ENCODE measurements at places on chromosomes 16 and 17. TPM values are rescaled to one million over a fixed set of nuclear protein-coding genes. Genes with fewer than 3 reads are reported as not detected.

The KRTAP1-5 gene
- not detected for total RNA-seq

DNA sequence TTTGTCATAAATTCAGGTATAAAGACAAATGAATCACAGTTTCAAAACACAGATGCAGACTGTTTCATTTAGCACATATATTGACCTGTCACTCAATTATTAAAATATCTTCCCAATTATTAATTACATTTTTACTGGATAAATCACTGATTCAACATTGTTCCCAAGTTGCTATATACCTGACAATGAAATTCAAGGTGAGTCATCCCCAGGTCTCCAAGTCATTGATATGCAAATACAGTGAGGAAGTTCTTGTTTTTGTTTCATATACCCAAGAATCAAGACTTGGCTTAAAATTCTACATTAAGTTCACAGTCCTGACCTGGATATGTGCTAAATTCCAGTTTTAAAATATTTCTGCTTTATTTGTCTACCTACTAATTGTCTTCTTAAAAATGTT is 599.3 kb upstream of the PSMD7 start:
- DNase-seq = no peak

DNA sequence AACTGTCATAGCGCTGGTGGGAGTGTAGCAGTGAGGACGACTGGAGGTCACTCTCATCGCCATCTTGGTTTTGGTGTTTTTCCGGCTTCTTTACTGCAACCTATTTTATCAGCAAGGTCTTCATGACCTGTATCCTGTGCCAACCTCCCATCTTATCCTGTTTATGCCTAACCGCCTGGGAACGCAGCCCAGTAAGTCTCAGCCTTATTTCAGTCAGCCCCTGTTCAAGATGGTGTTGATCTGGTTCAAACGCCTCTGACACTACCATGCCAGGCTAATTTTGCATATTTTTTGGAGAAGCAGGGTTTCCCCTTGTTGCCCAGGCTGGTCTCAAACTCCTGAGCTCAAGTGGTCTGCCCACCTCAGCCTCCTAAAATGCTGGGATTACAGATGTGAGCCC is 179.8 kb upstream of the HSBP1 start:
- no peak for DNase-seq

DNA sequence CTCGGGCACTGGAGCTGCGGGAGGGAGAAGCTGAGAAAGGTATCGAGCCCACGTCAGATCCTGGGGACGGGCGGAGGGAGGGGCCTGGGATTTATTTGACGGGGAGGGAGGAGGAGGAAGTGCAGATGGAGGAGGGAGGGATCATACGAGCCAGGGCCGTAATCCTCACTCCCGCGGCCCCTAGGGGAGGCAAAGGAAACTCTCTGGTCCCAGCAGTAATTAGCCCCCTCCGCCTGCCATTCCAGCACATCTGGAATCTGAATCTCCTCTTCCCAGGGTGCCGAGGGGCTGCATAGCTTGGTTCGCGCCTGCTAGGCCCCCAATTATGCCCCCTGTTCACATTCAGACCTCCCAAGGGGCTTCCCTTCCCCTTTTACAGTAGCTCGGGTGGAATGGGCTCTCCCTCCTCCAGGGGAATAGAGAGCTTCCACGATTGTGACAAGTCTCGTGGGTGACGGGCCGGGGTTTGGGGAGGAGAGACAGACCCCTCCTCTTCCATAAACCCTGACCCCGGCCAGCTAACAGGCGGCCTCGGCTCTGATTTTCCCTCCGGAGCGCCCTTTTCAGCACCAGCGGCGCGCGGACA is at the start of gene SEZ6L2:
TSS of gene SEZ6L2 (minus strand) at position 35 of the 586 bp plus-strand sequence. CDS start 531 bp downstream, outside the sequence.
- DNase-seq = no peak

- no peak for DNase-seq
These were observed 356 bp downstream of the TUBD1 start for GRCh38 chr17:59892251-59892923.

All from hematopoietic multipotent progenitor cell (in vitro differentiated cells).